ENCODE measurements at places on chromosomes 5 and 9.
A peak's percentile ranks its signal among the peaks of the same experiment; 100 is the strongest.

DNA sequence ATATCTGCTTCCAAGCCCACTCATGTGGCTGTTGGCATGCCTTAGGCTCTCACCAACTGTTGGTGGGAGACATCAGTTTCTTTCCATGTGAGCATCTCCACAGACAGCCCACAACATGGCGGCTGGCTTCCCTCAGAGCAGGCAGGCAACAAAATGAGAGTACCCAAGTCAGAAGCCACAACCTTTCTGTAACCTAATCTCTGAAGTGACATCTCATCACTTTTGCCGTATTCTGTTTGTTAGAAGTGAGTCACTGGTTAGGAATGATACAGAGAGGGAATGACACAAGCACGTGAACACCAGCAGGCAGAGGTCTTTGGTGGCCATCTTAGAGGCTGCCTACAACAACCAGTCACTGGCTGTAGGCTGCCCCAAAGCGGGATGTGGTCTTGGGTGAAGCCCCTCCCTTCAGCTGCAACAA is 88.6 kb upstream of the RASGRF2 start:
- no peak overlapping the region for H3K4me3 ChIP-seq
- H3K27me3 ChIP-seq = no peaks in the 10 kb centered on the region
- no peak for DNase-seq
- H3K27ac ChIP-seq = peak overlapping the region; percentile 55
- H3K4me1 ChIP-seq = peaks cover 34% of the 10 kb centered on the region
- H3K36me3 ChIP-seq = peaks cover 43% of the 10 kb centered on the region

DNA sequence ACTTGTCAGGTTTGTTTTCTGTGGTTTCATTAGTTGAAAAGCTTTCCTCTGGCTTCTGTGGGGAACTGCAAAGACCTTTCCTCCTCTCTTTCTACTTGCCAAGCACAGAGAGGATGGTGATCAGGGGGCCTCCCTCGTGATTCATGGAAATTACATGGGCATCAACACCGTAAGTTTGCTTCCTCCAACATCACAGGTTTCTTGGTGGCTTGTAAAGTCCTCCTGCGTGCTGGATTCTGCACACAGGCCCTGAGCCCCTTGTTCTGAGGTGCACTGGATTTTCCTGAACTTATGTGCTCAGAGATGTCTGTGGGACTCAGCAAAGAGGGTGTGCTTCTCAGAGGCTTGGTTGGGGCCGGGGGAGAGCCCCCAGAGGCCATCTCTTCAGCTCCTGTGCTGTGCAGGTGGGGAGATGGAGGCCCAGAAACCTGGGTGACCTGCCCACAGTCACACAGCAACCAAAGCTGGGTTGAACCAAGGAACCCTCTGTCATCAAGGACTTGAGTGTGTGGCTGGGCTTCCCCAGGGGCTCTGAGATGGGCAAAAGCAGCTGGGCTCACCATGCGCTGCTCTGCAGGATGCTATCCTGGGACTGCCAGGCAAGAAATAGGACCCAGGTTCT is 36.5 kb downstream of the RGS3 start:
- H3K27ac ChIP-seq = no peak overlapping the region
- no peak overlapping the region for H3K4me3 ChIP-seq
- H3K4me1 ChIP-seq = peaks cover 7% of the 10 kb centered on the region
- H3K36me3 ChIP-seq = no peaks in the 10 kb centered on the region

DNA sequence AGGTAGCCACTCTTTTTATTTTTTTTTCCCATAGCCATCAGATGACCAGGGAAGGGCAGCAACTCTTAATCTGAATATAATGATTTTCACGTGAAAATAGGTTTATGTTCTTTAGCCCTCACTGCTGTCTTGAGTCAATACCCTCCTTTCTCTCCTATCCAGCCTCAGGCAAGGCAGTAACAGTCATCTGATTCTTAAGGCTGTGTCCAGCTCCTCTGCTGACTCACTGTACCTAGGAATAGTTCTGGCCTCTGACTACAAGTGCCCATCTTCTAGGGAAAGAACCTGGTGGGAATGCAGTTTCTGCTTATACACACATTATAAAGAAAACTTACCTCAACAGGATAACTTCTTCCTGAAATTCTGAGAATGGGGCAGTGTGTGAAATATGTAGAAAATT is 30.7 kb downstream of the DHX29 start:
- H3K4me1 ChIP-seq = no peaks in the 10 kb centered on the region
- no peak overlapping the region for H3K27ac ChIP-seq
- peaks cover 39% of the 10 kb centered on the region for H3K36me3 ChIP-seq
- DNase-seq = no peak

DNA sequence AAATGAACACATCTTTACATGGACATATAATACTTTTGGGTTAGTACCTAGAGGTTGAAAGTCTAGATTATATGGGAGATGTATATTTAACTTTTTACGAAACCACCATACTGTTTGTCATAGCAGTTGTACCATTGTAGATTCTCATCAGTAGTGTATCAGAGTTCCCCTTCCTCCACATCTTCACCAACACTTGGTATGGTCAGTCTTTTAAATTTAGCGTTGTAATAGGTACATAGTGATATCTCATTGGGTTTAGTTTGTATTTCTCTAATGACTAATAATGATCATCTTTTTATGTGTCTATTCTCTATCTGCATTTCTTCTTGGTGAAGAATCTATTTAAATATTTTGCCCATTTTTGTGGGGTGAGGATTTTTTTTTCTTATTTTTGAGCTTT is 137.5 kb downstream of the NR3C1 start:
- H3K4me1 ChIP-seq = peaks cover 16% of the 10 kb centered on the region
- DNase-seq = no peak
- H3K27me3 ChIP-seq = no peaks in the 10 kb centered on the region
- H3K36me3 ChIP-seq = peaks cover 7% of the 10 kb centered on the region
- H3K4me3 ChIP-seq = no peak overlapping the region
- H3K27ac ChIP-seq = no peak overlapping the region

DNA sequence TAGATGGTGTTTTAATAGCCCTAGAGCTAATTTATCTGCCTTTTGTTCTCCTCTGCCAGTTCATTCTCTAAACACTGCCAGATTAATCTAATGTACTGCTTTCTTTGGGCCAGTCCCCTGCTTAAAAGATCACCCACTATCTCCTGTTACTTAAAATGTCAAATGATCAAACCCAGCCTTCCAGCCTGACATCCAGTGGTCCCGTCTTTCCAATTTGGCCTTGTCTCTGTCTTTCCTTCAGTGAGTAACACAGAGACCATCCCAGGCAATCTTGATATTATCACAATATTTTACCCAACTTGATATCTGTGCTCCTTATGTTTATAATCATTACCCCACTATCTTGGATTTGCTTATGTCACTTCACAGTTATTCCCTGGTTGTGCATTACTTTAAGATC is 12.0 kb downstream of the PRR16 start:
- no peak for DNase-seq
- H3K36me3 ChIP-seq = no peaks in the 10 kb centered on the region
- H3K4me3 ChIP-seq = no peak overlapping the region
- no peak overlapping the region for H3K27ac ChIP-seq
- H3K27me3 ChIP-seq = no peaks in the 10 kb centered on the region

- H3K36me3 ChIP-seq = no peaks in the 10 kb centered on the region
- DNase-seq = no peak
- H3K27ac ChIP-seq = no peak overlapping the region
- peaks cover 12% of the 10 kb centered on the region for H3K27me3 ChIP-seq
Measured at GRCh38 chr5:113219695-113220094, 215.1 kb downstream of the TSSK1B start.

- H3K4me3 ChIP-seq = no peak overlapping the region
- H3K36me3 ChIP-seq = peaks cover 3% of the 10 kb centered on the region
- H3K27me3 ChIP-seq = peaks cover 23% of the 10 kb centered on the region
- H3K27ac ChIP-seq = peak overlapping the region; percentile 56
- H3K4me1 ChIP-seq = peaks cover 40% of the 10 kb centered on the region
Measured at GRCh38 chr9:109476642-109477257, 21.4 kb downstream of the PTPN3 start.

- peaks cover 9% of the 10 kb centered on the region for H3K4me1 ChIP-seq
- no peak overlapping the region for H3K4me3 ChIP-seq
- H3K36me3 ChIP-seq = peaks cover 1% of the 10 kb centered on the region
Measured at GRCh38 chr9:68805890-68806517, 101.0 kb downstream of the PIP5K1B start.

GRCh38 chr9:130331573-130331972 is 66.0 kb downstream of the HMCN2 start:
- H3K27ac ChIP-seq = no peak overlapping the region
- no peaks in the 10 kb centered on the region for H3K36me3 ChIP-seq
- peaks cover 15% of the 10 kb centered on the region for H3K27me3 ChIP-seq
- DNase-seq = no peak
- no peak overlapping the region for H3K4me3 ChIP-seq
- no peaks in the 10 kb centered on the region for H3K4me1 ChIP-seq

GRCh38 chr5:26538226-26538625 is 500.2 kb downstream of the CDH9 start:
- no peaks in the 10 kb centered on the region for H3K36me3 ChIP-seq
- H3K4me3 ChIP-seq = no peak overlapping the region
- no peaks in the 10 kb centered on the region for H3K27me3 ChIP-seq
- DNase-seq = no peak
- H3K4me1 ChIP-seq = no peaks in the 10 kb centered on the region

DNA sequence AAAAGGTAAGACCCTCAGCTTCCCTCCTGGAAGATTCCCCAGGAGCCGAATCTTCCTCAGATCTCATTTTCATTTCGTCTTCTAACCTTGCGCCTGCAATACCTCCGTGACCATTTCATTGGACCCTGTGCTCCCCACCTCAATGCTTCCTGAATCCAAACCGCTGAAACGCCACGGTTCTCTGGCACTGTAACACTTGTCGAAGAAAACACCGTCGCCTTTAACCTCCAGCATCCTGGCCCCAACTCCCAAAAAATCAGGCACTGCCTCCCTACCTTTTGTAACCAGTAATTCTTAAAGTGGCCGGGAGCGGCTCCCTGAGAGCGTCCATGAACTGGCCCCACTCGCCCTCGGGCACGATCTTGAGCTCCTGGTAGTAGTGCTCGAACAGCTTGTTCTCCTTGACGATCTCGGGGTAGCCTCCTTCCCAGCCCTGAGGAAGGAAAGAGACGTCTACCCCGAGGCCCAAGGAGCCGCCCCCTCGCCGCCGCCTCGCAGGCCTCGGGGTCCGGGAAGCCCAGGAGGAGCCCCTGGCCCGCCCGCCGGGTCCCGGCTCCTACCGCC is 438 bp downstream of the NSUN2 start:
- no peak for DNase-seq
- peaks cover 40% of the 10 kb centered on the region for H3K36me3 ChIP-seq
- H3K27me3 ChIP-seq = no peaks in the 10 kb centered on the region
- peaks cover 57% of the 10 kb centered on the region for H3K4me1 ChIP-seq
- peak overlapping the region; percentile 98 for H3K4me3 ChIP-seq
- peak overlapping the region; percentile 97 for H3K27ac ChIP-seq

GRCh38 chr9:77433675-77434445 is 214.3 kb downstream of the GNA14 start:
- no peak overlapping the region for H3K27ac ChIP-seq
- peak; percentile 15 for DNase-seq
- peaks cover 5% of the 10 kb centered on the region for H3K4me1 ChIP-seq
- peaks cover 3% of the 10 kb centered on the region for H3K27me3 ChIP-seq
- H3K36me3 ChIP-seq = no peaks in the 10 kb centered on the region

DNA sequence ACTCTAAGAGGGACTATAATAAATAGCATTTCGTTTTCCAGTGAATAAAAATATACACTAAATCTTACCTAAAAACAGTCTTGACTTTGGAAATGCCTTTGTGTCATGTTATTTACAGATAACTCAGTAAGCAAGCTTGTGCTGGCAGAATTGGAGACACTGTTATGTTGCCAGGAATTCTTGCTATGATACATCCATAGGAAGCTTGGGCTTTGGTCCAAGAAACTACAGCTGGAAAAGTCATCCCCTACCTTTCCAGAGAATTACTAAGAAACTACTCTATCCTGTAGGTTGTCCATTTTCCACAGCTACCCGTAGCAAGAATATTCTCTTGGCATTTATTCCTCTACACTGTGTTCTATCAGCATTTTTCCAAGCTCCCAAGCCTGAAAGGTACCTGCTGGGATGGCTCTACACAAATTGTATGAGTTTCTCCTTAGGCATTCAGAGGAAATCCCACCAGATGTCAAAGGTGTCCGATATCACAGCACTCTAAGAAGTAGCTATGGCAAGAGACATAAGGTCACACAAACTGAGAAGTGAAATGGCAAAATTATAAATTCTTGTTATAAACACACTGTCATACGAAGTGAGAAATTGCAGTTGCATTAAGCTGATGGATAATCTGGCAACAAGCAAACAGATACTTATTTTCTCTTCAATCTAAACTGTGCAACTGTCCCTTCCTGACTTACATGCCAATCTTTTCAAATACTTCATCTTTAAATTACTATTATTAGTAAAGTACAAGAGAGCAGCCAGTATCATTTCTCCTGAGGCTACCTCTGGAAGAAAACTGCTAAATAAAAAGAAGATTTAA is 68.5 kb downstream of the MCTP1 start:
- no peak overlapping the region for H3K27ac ChIP-seq
- H3K36me3 ChIP-seq = no peaks in the 10 kb centered on the region
- no peaks in the 10 kb centered on the region for H3K4me1 ChIP-seq
- H3K4me3 ChIP-seq = no peak overlapping the region
- no peak for DNase-seq

DNA sequence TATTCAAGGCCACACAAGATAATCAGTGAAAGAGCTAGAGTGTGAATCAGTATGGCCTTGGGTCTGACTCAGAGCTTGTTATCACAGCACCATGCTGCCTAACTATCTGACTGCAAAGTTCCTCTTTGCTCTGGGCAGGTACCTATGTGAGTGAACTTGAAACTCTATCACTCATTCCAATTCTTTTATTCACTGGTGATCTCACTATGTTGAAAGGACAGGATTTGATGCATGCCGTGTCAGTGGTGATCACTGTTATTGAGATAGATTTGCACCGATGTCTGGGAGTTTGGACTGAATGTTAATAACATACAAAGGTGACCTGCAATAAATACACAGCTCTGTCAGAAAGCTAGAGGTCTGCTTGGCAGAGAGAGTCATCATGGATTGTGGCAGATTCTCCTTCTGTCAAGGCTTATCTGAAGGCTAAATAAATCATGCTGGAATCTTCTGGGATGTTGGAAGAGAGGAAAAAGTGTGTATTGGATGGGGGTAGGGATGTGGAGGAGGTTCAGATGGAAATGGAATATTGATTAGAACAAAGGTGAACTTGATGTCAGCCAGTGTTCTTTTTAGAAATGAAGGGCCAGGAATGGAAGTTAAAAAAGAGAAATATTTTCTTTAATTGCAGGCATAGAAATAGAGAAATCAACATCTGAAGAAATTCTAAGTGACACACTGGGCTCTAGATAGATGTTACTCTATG is 91.8 kb upstream of the TNC start:
- H3K27ac ChIP-seq = peak overlapping the region; percentile 10
- H3K4me1 ChIP-seq = peaks cover 55% of the 10 kb centered on the region
- no peak overlapping the region for H3K4me3 ChIP-seq

All from activated T-helper 1 cell treated with anti-CD3 and anti-CD28 coated beads, Interleukin-12 subunit alpha, Interleukin-12 subunit beta, Interleukin-2, Interleukin-4 antibody, amounts not matched to agents 30 ng/mL and 10 ng/mL and 1 ng/mL, durations not matched to agents 14 hours and 24 hours and 36 hours (primary cell).